ENCODE measurements at places on chromosomes 16 and 17.

DNA sequence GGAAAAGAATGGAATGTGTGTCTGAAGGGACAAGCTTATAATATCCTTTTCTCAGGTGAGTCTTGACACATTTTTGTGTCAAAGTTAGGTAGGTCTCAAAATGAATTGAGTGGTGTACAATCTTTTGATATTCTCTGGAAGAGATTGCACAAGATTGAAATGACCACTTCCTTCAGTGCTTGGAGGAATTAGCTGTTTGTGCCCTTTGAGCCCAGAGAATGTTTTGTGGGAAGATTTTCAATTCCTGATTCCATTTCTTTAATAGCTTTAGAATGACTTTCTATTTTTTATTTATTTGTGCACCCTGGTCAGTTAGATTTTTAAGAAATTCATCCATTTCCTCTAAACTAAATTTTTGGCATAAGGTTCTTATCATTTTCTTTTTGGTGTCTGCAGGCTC, 1.6 kb upstream of the CCL13 start:
- no peak overlapping the region for H3K4me3 ChIP-seq
- DNase-seq = no peak
- H3K36me3 ChIP-seq = no peaks in the 10 kb centered on the region
- H3K27ac ChIP-seq = no peak overlapping the region
- no peaks in the 10 kb centered on the region for H3K4me1 ChIP-seq

DNA sequence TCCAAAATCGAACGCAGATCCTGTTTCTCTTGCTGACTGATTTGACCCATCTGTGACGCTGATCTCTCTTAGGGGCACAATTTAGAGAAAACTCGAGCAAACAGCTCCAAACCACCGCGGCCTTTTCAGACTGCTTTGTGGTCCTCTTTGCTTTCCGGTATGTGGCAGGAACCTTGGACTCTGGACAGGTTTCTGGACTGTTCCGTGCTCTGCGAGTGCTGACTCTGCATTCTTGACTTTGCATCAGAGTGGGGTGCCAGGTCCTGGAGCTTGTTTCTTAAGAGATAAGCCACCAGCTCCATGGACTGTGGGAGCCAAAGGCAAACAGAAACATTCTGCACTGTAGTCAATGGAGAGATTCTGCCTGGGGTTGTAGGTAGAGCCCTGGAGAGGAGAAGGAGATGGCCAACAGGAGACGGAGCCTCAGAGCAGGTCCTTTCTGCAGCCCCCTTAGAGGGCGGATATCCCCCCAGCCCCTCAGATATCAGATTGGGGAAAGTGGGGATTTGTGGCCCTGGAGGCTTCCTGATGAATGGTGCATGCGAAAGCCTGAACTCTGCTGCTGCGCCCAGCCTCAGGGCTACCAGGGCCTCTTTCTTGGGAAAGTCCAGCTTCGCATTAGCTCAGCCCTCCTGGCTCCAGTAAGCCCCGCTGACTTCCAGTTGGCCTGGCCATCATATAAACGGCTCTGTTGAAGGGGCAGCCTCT, 65.6 kb downstream of the WIPI1 start:
- H3K4me1 ChIP-seq = peaks cover 3% of the 10 kb centered on the region
- no peak for DNase-seq
- H3K27ac ChIP-seq = no peak overlapping the region
- H3K27me3 ChIP-seq = no peaks in the 10 kb centered on the region
- peaks cover 31% of the 10 kb centered on the region for H3K36me3 ChIP-seq
- no peak overlapping the region for H3K4me3 ChIP-seq

GRCh38 chr17:27477050-27477888, 21.0 kb downstream of the KSR1 start:
- H3K4me1 ChIP-seq = peaks cover 95% of the 10 kb centered on the region
- H3K36me3 ChIP-seq = peaks cover 2% of the 10 kb centered on the region
- no peak for DNase-seq

- H3K27ac ChIP-seq = no peak overlapping the region
- peaks cover 76% of the 10 kb centered on the region for H3K27me3 ChIP-seq
These were observed 601 bp upstream of the NGFR start for GRCh38 chr17:49494399-49494985.

GRCh38 chr16:84344781-84345180, 23.6 kb upstream of the ATP2C2 start:
- H3K4me3 ChIP-seq = no peak overlapping the region
- no peaks in the 10 kb centered on the region for H3K4me1 ChIP-seq
- no peaks in the 10 kb centered on the region for H3K36me3 ChIP-seq
- peaks cover 3% of the 10 kb centered on the region for H3K27me3 ChIP-seq
- DNase-seq = no peak

DNA sequence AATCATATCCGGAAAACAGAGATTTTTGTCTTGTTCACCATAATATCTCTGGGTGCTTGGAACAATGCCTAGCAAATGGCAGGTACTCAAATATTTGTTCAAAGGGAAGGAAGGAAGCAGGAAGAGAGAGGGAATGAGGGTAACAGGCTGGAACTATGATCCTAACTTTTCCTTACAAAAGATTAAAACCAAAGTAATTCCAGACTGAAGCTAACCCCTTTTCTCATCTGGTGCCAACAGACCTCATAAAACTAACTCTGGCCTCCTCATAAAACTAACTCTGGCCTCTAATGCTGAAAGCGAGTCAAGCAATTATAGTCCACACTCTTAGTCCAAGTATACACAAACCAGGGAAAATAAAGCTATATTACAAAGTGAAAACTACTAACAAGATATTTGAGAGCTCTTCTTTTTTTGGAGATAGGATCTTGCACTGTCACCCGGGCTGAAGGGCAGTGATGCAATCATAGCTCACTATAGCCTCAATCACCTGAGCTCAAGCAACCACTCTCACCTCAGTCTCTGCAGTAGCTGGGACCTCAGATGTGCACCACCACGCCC, 84.6 kb downstream of the KANSL1 start:
- DNase-seq = no peak
- no peaks in the 10 kb centered on the region for H3K27me3 ChIP-seq
- no peak overlapping the region for H3K27ac ChIP-seq

GRCh38 chr16:7304279-7304678, 28.4 kb upstream of the RBFOX1 start:
- H3K4me3 ChIP-seq = no peak overlapping the region
- DNase-seq = no peak
- no peak overlapping the region for H3K27ac ChIP-seq
- H3K36me3 ChIP-seq = no peaks in the 10 kb centered on the region
- H3K27me3 ChIP-seq = no peaks in the 10 kb centered on the region
- H3K4me1 ChIP-seq = no peaks in the 10 kb centered on the region

- H3K36me3 ChIP-seq = no peaks in the 10 kb centered on the region
- no peak overlapping the region for H3K27ac ChIP-seq
- DNase-seq = no peak
- peaks cover under 1% of the 10 kb centered on the region for H3K4me1 ChIP-seq
- peaks cover 26% of the 10 kb centered on the region for H3K27me3 ChIP-seq
These were observed 22.8 kb upstream of the CNEP1R1 start for GRCh38 chr16:50002190-50002589.

- no peak overlapping the region for H3K27ac ChIP-seq
- no peaks in the 10 kb centered on the region for H3K36me3 ChIP-seq
- H3K4me1 ChIP-seq = peaks cover 5% of the 10 kb centered on the region
- no peak for DNase-seq
These were observed 31.3 kb upstream of the MRPS23 start for GRCh38 chr17:57881143-57881542.

GRCh38 chr17:50908860-50909764, 43.0 kb upstream of the TOB1 start:
- no peak overlapping the region for H3K4me3 ChIP-seq
- H3K27me3 ChIP-seq = no peaks in the 10 kb centered on the region
- DNase-seq = no peak
- H3K36me3 ChIP-seq = no peaks in the 10 kb centered on the region
- H3K4me1 ChIP-seq = peaks cover 56% of the 10 kb centered on the region

GRCh38 chr17:66733759-66734158, 101.2 kb upstream of the CACNG5 start:
- H3K27ac ChIP-seq = no peak overlapping the region
- peaks cover 6% of the 10 kb centered on the region for H3K4me1 ChIP-seq
- H3K4me3 ChIP-seq = no peak overlapping the region
- no peak for DNase-seq
- H3K27me3 ChIP-seq = no peaks in the 10 kb centered on the region

DNA sequence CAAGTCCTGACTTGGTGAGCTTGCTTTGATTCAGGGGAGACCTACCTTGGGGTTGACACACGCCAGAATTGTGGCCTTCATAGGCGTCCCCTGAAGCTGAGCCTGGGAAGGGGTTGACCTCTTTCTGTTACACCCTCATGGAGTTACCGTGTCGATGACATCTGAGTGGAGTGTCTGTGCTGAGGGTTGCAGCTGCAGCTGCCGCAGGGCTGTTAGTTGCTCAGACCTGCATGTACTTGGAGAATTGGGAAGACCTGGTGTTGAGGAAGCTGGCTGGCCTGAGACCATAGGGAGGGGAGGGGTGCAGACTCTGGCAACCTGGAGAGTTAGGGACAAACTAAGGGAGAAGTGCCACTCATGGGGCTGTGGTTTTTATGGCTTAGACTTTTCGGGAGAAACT, 9.6 kb downstream of the GSE1 start:
- H3K27me3 ChIP-seq = no peaks in the 10 kb centered on the region
- H3K27ac ChIP-seq = no peak overlapping the region
- H3K4me1 ChIP-seq = peaks cover 21% of the 10 kb centered on the region
- no peak for DNase-seq
- no peak overlapping the region for H3K4me3 ChIP-seq

GRCh38 chr17:59607817-59608403, 11.8 kb upstream of the CLTC start:
- peaks cover 32% of the 10 kb centered on the region for H3K36me3 ChIP-seq
- H3K27me3 ChIP-seq = no peaks in the 10 kb centered on the region
- no peak overlapping the region for H3K27ac ChIP-seq
- no peak overlapping the region for H3K4me3 ChIP-seq
- peak; percentile 43 for DNase-seq
- H3K4me1 ChIP-seq = peaks cover 5% of the 10 kb centered on the region

GRCh38 chr17:50541716-50542688, 5.0 kb upstream of the SPATA20 start:
- DNase-seq = peak; percentile 85
- H3K27ac ChIP-seq = peak overlapping the region; percentile 52
- no peaks in the 10 kb centered on the region for H3K36me3 ChIP-seq
- H3K4me3 ChIP-seq = peak overlapping the region; percentile 71
- peaks cover 9% of the 10 kb centered on the region for H3K27me3 ChIP-seq

DNA sequence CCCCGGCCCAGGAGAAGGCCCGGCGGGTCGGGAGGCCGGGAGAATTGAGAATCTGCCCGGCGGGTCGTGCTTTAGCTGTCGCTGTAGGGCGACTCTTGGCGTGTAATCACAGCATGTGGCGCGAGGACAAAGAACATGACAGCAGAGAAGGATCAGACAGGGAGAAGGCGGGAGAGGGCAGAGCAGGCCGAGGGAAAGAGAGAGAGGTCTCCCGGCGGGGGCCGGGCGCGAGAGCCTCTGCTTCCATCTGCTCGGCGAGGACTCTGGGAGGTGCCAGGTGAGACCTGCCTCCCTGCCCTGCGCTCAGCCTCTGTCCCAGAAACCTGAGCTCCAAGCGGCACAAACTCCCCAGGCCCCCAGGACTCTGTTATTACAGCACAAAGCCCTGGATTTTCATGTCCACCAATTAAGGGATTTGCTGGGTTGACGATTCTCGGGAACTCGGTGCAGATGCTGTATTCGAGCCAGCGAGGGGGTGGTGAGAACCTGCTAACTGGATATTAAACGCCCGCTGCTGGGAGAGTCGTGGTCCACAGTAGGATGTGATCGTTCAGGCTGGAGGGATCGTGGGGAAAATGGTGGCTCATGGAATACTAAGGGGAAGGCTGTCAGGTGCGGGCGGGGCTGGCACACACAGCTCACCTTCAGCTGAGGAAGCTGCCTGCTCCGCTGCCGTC, 172.0 kb upstream of the CIBAR2 start:
- no peaks in the 10 kb centered on the region for H3K4me1 ChIP-seq
- no peak overlapping the region for H3K27ac ChIP-seq
- H3K36me3 ChIP-seq = no peaks in the 10 kb centered on the region

DNA sequence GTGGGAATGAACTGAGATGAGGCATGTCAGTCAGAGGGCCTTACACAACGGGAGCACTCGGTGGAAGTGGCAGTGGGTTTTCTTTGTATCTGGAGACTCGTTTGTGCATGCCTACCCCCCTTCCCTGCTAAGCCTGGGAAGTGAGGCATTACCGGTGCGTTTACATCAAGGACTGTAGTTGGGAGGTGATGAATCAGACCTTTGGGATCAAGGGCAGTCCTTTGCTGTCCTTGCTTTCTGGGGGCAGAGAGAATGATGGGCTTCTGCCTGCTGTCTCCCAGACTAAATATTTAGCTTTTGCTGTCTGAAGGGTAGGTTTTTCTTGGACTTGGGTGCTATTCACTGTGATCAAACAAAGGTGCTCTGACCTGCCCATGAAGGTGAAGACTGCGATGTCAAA, 83.0 kb downstream of the WWP2 start:
- H3K27me3 ChIP-seq = no peaks in the 10 kb centered on the region
- no peaks in the 10 kb centered on the region for H3K4me1 ChIP-seq
- H3K4me3 ChIP-seq = no peak overlapping the region
- H3K36me3 ChIP-seq = peaks cover 5% of the 10 kb centered on the region
- no peak for DNase-seq

GRCh38 chr16:52578007-52578828, 31.3 kb upstream of the TOX3 start:
- no peaks in the 10 kb centered on the region for H3K4me1 ChIP-seq
- DNase-seq = no peak
- H3K27me3 ChIP-seq = no peaks in the 10 kb centered on the region
- no peak overlapping the region for H3K27ac ChIP-seq

DNA sequence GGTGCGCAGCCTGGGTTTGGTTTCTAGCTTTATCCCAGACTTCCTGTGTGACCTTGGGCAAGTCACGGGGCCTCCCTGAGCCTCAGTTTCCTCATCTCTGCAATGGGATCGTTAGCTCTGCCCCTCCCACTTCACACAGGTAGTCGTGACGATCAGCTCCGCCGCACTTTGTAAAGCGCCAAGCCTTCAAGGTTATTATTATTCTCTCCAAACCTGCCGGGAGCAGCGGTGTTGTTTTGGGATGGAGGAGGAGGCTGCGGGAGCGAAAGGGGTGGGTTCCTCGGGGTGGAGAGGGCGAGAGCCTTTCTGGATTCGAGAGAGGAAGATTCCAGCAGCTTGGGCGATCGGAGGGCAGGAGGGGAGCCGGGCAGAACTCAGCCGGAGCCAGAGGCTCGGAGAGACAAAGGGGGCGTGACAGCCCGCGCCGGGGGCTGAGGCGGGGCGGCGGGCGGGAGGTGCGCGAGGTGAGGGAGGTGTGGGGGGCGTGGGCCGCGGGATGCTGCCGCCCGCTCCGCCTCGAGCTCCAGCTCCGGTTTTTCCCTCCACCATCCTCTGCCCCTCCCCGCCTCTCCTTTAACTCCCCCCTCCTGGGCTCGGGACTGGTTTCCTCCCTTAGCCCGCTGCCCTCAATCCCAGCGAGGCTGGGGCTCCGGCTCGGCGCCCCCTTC, at the start of gene EFNB3:
Gene EFNB3, plus strand, starts transcription at position 602 of the 668 bp plus-strand sequence. CDS start 397 bp downstream, outside the sequence.
- H3K36me3 ChIP-seq = peaks cover 8% of the 10 kb centered on the region
- DNase-seq = no peak
- H3K4me1 ChIP-seq = peaks cover 10% of the 10 kb centered on the region
- H3K4me3 ChIP-seq = no peak within 1 kb of the TSS
- no peak within 1 kb of the TSS for H3K27ac ChIP-seq

Measured in activated CD8-positive, alpha-beta memory T cell treated with anti-CD3 and anti-CD28 coated beads, Interleukin-2, amount 10 ng/mL, durations not matched to agents 7 days and 5 days (primary cell).